Left colon (tissue), 2 donors: ENCODE measurements at places on chromosomes 7 and 10. TPM values are rescaled to one million over a fixed set of nuclear protein-coding genes. Genes with fewer than 3 reads are reported as not detected.

GRCh38 chr7:77813180-77813579, 14.6 kb downstream of the PHTF2 start:
- DNase-seq: no peak

DNA sequence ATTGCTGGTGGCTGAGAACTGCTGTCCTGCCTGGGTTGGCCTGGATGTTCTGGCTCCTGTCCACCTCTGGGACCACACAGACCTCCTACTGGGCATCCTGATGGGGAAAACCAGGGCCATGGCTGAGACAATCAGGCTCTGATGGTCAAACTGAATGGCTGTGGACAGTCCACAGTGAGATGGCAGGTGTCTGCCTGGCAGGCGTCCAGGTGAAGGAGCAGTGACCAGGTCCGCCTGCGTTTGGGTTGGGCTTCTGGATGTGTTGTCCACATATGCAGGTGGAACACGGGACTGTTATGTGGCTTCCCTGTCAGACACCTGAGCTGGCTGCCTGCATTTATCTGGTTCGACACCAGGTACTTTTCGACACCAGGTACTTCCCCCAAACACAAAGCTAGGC, 241.7 kb downstream of the BUB3 start:
- no peak for DNase-seq

- no peak for DNase-seq
Observed at GRCh38 chr10:105352827-105353226, 711.7 kb downstream of the SORCS3 start.

DNA sequence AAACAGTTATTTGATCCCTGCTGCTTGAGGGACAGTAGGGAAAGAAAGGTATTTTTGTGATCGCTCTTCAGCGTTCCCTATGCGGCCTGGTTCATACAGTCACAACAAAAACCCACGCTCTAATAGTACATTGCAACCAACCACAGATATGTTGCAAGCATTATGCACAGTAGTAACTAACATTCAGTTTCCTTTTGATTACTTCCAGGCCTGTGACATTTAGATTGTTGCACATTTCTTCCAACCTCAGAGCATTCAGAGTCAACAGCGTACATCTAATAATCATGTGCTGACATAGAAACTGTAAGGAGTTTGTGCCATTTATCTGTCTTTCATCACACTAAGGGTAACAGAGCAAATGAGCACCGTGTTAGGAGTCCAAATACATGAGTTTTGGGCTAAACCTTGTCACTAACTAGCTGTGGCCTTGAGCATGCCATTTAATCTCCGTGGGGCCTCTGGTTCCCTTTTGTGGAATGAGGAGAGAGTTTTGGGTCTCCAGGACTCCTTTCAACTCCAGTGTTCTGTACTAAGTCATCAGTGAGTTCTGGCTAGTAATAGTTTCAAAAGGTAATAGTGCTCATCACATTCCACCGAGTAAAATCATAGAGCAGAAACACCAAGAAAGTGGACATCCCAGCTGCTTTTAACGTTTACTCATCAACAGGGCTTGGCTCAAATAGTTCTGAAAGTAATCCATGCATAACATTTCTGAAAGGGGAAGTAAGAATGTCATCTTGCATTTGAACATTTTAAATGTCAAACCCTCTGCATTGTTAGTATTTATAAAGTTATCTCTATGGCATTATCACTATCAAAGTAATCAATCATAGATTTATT, 99.0 kb upstream of the FZD1 start:
- DNase-seq: no peak

GRCh38 chr10:63115732-63116383, 17.3 kb upstream of the NRBF2 start:
- peak; percentile 68 for DNase-seq

DNA sequence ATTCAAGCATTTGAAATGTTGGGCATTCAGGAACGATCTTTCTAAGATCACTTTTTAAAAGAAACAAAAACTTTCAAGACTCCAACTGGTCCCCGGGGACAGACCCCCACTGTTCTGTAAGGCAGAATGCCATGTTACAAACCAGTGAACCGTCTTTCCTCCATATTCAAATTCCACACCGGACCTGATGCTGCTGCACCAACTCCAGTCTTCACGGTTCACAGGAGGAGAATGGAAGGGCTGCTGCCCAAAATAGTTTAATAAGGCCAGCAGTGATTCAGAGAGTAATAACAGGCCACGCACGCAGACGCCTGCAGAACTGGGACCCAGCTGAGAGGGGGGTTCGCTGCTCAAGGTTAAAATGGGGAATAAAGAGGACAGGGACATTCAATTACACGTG, 47.2 kb downstream of the OSBPL3 start:
- no peak for DNase-seq

Gene COL1A2
- total RNA-seq: 28.1 TPM

GRCh38 chr7:39696631-39697030, 73.3 kb downstream of the RALA start:
- no peak for DNase-seq

Gene PTPRZ1
- 0.12 TPM for total RNA-seq

- no peak for DNase-seq
Observed at GRCh38 chr10:49223205-49223604, 35.0 kb upstream of the TMEM273 start.

DNA sequence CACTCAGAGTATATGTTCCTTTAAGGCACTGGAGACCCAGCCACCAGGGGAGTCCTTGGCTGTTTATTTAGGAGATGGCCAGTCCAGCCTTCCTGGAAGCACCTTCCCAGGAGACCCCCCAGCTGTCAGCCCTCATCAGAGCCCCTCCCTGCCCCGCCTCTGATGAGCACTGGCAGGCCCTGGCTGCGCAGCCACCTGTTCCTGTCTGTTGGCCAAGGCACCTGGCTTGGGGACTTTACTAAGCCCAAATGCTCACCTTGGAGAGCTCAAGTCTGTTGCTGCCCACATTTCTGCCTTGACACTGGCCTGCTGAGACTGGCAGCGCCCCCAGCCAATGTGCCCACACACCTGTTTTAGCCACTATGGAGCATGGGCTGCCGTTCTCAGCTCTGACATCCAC, 124.7 kb downstream of the ELMO1 start:
- no peak for DNase-seq

DNA sequence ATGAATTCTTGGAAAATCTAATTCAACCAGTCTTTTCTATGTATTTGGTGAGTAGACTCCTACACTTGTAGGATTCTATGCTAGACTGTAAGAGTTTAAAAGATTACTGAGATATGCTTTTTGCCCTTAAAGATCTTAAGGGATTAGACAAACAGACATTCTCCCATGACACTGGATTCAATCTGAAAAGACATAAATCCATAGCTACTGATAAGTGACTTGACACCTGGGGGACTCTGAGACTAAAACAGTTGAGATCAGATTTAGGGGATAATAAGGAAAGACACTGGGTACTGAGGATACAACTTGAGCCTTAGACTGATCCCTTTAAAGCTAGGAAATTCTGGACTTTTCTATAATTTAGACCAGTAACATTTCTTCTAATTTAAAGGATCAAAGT, 1233.4 kb downstream of the XPNPEP1 start:
- no peak for DNase-seq

- DNase-seq: no peak
Observed at GRCh38 chr10:112022196-112022595, 161.4 kb downstream of the GPAM start.

DNA sequence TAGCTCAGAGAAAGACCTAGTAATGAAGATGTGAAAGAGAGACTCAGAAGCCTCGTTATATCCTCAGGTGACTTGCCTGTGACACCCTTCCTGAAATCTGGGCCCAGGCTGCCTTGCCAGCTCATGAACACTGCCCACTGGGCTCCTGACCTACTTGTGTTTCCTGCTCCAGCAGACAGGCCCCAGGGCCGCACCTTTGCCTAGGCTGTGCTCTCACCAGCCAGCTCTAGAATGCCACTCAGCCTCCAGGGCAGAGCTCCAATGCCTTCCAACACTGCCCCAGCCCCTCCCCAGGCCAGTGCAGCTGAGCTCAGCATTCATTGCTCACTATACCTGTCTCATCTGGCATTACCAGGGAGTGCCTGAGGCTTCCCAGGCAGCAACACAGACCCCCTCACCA, 94.3 kb downstream of the DLG5 start:
- DNase-seq: no peak

- no peak for DNase-seq
Observed at GRCh38 chr7:129993275-129993674, 40.5 kb upstream of the UBE2H start.

Gene BEND7
- total RNA-seq: 33.2 TPM

DNA sequence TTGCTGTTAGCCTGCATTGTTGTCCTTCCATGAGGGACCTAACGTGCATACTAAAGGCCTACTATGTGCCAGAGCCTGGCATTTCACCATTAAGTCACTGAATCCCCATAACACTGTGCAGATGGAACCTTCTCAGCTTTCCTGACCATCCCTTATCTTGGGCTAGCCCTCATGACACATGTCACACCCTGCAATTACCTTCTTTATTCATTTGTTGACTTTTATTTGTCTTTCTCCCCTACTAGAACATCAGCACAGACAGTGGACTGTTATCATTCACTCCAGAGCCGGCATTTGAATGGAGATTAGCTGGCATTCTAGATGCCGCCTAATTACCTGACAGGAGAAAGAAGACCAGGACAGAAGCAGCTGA, 471.1 kb upstream of the GALNT17 start:
- no peak for DNase-seq

- DNase-seq: no peak
Observed at GRCh38 chr10:282294-283139, 147.3 kb downstream of the ZMYND11 start.

DNA sequence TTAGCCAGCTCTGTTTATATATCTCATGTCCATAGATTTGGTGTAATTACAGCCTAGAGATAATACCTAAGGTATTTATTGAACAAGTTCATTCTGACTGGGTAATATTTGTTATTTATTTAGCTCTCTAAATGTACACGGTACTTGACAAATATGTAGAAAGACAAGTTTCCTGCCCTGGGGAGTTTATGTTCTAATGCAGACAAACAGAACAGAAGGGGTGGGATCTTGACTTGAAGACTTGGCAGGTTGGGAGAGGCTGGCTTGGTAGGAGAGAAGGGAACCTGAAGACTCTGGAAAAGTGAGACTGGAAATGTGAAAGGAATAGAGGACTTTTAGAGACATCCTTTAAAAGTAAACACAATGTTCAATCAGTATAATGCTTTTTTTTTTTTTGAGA, 97.7 kb upstream of the CDK6 start:
- no peak for DNase-seq

DNA sequence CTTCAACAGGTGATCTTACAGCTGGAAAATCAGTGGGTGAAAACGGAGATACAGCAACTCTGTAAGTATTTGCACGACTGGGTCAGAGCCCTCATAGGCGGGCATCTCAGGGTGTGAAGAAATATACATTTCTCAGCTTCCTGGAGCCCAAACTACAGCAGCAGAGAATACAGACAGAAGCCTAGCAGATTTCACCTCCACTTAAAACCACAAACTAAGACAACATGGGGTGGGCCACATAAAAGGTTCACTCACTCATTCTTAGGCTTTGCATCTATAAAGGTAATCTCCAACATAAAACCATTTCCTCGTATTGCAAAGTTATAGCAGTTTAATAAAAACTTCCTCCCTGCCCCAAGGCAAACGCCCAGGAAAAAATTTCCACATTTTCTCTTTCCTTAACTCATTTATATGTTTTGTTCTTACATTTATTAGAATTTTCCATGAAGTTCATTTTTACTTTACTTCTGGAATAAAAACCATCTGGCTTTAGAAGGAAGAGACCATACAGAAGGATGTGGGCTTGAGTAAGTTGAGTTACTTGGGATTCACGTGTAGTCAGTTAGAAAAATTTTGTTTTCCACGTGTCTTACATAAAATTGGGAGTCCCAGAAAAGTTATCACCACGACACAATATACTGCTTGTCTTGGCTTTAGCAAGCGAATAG, 327.1 kb downstream of the FRMD4A start:
- DNase-seq: no peak

- DNase-seq: no peak
Observed at GRCh38 chr7:50664937-50665336, 99.7 kb upstream of the DDC start.

DNA sequence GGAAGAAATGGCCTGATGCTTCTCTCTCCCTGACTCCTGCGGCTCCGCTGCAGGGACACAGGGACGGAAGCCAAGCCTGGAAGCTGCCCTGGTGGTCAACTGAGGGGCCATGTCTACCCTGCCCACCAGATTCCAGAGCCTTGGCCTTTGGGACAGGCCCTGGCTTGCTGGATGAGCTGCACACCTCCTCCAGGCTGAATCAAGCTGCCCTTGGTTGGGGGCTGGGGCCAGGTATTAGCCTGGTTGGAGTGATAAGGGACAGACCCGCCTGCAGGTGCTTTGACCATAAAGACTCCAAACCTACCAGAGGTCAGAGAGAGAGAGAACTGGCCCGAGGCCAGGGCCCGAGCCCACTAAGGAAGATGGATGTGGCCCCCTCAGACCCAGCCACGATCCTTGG, 30.1 kb downstream of the CRHR2 start:
- peak; percentile 13 for DNase-seq

- DNase-seq: peak; percentile 30
Observed at GRCh38 chr10:101840102-101840684, 3.4 kb downstream of the KCNIP2 start.

GRCh38 chr10:77700086-77700485, 62.5 kb upstream of the KCNMA1 start:
- no peak for DNase-seq

- DNase-seq: no peak
Observed at GRCh38 chr7:94146408-94146807, 142.3 kb upstream of the BET1 start.

- no peak for DNase-seq
Observed at GRCh38 chr10:109282510-109282909, 640.8 kb downstream of the XPNPEP1 start.

- no peak for DNase-seq
Observed at GRCh38 chr10:101133489-101134298, 2.6 kb downstream of the TLX1 start.

Gene SPDYE2
- total RNA-seq: not detected
